ENCODE measurements at places on chromosomes 6 and 20.

- no peak for DNase-seq
Observed at GRCh38 chr20:23971310-23971709, 17.3 kb downstream of the GGTLC1 start.

GRCh38 chr6:107355659-107356058, 103.7 kb downstream of the PDSS2 start:
- no peak for DNase-seq

DNA sequence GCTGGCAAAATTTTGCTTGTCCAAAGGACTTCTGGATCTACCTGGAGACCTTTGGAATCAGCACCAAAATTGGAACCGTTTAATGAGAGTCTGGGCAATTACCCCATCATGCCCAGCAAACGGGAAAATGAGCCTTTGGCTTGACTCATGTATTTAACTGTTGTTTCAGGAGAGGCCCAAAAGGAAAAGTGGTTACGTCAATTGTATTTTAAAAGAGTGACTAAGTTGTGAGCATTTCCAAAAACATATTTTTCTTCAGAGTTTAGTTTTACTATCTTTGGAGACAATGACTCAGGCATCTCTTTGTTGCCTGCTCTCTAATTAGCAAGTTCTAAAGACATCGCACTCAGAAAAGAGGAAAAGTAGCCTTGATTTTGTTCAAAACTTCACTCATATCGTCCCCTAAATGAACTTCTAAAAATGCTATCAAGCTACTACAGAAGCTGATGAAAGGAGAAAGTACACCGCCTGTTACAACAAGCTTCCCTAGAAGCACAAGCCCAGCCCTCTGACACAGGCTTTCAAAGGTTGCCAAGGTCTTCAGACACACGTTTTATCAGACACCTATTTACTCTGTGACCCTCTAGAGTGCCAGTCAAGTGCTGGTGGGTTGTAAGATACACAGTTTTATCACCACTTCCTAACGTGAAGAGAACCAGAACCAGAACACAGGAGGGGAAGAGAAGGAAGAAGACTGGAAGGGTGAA, 146.2 kb downstream of the TBX18 start:
- peak; percentile 51 for DNase-seq

- DNase-seq: no peak
Observed at GRCh38 chr20:17681726-17682102, 328 bp downstream of the RRBP1 start.

GRCh38 chr20:13936781-13937576, 53.4 kb downstream of the SEL1L2 start:
- DNase-seq: no peak
